ENCODE measurements at places on chromosomes 3 and 15.

DNA sequence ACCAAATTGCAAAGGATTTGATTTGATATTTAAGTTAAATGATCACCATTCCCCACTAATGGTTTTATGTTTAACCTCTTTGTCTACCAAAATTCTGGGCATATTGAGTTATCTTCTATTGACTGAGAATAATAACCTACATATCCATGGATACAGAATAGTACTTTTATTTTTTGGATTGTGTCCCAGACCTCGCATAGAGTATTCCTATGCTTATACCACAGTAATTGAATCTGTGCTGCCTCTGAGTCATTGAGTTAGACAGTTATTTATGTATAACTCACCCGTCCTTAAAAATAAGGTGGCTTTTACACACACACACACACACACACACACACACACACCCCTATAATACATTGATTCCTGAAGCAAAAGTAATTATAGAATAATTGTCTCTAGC, 690.1 kb upstream of the BCHE start:
- no peak for DNase-seq

- DNase-seq, result no peak
Observed at GRCh38 chr15:62933386-62933785, 109.2 kb upstream of the TPM1 start.

GRCh38 chr3:57981483-57982087, 26.6 kb upstream of the FLNB start:
- no peak for DNase-seq

GRCh38 chr15:60389261-60390077, 8.3 kb downstream of the ANXA2 start:
- DNase-seq, result no peak

GRCh38 chr3:196344663-196345062, 6.5 kb upstream of the TM4SF19 start:
- DNase-seq, result no peak

All from thoracic aorta (tissue), 2 donors.